ENCODE measurements at places on chromosomes 5 and 9.

DNA sequence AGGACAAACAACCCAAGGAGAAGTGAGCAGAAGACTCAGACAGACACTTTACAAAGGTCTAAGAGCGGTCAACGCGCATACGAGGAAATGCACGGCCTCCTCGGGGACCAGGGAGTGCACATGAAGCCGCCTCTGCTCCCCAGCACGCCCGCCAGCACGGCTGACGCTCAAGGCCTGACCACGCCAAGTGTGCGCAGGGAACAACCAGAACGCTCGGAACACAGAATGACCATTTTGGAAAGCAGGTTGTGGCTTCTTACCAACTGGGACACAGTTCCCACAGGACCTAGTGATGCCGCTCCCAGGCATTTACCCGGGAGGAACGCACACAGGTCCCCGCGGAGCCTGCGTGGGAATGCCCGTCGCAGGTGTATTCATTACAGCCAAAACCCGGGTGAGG is 191.5 kb upstream of the PPP1R26 start:
- no peak for DNase-seq

- DNase-seq, result no peak
Observed at GRCh38 chr5:19903611-19904010, 84.4 kb downstream of the CDH18 start.

DNA sequence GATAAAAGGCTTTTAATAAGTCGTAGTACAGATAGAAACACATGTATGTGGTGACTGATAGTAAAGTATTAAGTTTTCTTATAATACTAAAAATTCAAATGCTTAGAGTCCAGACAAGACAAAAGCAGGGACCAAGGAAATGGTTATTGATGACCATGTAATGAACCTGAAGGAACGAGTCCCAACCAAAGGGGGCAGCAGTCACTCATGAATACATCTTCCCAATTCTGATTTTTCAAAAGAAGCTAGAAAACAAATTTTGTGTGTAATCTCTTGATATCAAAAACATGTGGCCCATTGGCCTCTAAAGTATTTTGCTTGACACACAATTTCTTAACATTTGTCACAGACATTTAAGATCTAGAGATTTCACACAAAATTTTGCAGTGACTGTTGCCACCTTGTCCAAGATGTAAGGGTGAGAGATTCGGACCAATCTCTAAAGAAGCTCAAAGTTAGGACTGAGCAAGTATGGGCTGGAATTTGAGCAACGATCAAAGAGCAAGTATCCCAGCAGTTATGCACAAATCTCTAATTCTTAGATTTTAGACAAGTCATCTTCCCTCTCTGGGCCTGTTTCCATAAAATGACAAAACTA is 66.8 kb downstream of the ARL15 start:
- DNase-seq, result peak; percentile 38

GRCh38 chr9:133203506-133204075 is 5.5 kb downstream of the OBP2B start:
- no peak for DNase-seq

DNA sequence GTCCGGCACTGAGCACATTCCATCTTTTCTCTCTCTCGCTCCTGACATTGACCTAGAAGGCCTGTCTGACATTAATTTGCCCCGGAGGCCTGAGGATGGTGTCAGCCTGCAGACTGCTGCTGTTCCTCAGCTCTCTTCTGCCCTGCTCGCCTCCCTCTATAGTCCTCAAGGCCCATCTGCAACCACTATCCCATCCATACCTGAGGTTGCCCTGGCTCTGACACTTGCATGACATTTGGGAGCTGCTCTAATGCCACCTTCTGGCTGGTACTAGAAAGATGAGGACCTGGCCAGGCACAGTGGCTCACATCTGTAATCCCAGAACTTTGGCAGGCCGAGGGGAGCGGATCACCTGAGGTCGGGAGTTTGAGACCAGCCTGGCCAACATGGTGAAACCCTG is 38.6 kb upstream of the GGTA1 start:
- DNase-seq, result no peak

- DNase-seq, result no peak
Observed at GRCh38 chr9:23733495-23734078, 92.5 kb downstream of the ELAVL2 start.

- no peak for DNase-seq
Observed at GRCh38 chr9:16816011-16816410, 54.5 kb downstream of the BNC2 start.

GRCh38 chr9:127183814-127184582 is 61.6 kb upstream of the ANGPTL2 start:
- DNase-seq, result no peak

DNA sequence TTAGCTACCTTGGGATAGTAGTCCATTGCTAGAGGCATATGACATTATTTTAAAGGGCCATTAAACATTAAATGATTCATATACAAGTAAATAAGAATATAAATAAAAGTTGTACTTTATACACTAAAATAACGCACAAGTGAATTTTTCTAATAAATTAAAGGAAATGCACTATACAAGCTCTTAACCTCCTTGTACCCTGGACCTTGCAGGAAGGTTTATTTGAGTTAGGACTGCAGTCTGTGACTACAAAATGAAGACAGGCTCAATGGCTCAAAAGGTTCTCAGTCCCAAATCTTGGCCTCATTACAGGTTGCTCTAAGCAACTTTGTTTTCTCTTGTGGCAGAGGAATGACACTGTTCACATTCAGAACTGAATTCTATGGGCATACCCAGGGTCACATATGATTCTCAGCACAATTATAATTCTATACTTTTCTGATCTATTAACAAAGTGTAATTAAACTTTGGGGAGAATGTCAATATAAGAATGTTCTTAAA is 34.4 kb downstream of the FEM1C start:
- DNase-seq, result no peak

DNA sequence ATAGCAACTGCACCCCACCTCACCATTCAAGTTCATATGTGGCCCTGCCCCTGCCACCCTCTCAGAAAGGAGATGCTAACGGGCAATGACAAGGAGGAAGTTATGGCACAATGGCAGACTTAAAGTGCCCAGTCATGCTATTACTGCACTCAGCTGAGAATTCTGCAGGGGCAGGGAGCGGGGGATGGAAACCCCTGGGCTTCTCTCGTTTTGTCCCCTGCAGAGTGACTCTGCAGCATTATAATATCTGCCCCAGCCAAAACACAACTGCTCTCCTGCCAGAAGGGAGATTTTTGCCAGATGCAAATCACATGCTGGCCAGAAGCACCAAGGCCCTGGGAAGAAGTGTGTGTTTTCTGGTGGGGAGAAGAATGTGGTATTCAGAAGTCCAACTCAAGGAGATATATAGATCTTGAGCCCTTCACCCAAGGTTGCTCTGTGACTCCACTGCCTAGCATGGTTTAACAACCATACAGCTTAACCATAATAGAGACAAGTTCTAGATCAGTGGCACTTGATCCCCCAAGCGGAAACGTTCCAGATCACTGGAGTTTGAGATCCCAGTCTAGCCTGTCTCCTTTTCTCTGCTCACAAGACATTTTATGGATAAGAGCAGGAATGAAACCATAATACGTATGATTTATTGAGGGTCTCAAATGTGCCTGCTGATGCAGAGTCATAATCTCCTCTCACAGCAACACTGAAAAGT is 207.0 kb upstream of the MAP3K1 start:
- no peak for DNase-seq

GRCh38 chr9:71459082-71459481 is 309.2 kb downstream of the CEMIP2 start:
- no peak for DNase-seq

GRCh38 chr5:117713585-117714198 is 1139.1 kb upstream of the SEMA6A start:
- no peak for DNase-seq

DNA sequence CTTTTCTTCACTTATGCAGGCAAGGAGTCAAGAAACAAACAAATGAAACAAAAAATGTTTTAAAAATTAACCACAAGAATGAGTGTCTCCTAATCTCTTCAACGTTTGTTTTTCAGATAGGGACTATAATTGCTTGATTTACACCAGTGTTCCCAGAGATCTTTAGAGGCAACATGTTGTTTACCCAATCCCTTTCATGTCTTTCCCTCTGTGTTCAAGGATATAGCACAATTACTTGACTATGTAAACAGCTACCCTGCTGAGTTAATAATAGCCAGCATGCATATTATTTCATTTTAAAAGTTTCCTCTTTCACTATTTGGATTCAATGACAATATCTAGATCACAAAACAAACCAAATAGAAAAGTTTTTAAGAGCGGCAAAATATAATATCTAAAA is 25.1 kb upstream of the SHISAL2B start:
- DNase-seq, result no peak

- no peak for DNase-seq
Observed at GRCh38 chr5:9441610-9442009, 104.3 kb downstream of the SEMA5A start.

DNA sequence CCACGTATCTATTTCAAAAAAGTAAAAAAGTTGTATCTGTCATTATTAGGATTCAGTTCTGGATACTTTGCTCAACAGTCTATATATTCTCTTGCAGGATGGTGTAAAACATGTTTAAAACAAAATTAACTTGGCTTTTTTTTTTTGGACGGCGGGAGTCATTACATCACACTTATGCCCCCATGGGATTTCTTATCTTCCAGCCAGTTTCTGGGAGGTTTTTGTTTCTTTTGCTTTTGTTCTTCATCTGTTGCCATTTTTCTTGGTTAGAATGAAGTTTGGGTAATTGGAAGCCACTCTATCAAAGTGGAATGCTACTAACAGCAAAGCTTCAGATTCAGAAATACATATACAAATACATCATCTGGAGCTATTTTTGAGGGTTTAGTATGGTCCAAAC is 1.8 kb upstream of the STARD4 start:
- DNase-seq, result no peak

- no peak for DNase-seq
Observed at GRCh38 chr5:180495292-180495691, 1.1 kb downstream of the CNOT6 start.

DNA sequence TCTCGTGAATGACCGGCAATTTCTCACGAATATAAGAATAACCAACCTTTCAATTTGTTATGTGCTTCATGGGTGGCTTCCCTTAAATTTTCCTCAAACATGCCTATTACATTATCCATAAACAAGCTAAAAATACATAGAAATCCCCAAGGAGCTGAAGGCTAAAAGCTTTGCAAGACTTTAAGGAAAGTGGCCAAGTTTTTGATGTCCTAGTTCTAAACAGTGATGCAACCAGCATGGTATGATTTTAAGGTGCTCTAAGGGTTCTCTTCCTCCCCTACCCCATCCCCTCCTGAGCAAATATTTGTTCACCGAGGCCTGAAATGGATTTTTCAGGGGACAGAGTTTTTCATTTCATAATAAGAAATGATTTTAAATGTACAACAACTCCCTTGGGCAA is 79.8 kb downstream of the RGS7BP start:
- no peak for DNase-seq

DNA sequence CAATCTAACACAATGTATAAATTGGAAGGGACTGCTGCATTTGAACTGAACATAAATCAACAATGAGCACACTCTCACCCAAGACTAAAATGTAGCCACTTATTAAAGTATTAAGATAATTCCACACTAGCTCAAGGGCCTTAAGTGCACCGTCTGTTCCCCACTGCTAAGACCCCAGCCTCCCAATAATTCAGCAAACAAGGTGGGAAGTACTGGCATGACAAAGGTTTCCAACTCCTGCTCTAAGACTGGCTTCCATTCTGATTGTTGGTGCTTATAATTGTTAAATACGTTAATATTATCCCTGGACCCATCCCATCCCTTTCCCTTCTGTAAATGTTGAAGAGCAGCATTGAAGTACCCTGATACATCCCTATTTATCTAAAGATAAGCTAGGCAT is 636.7 kb downstream of the NR2F1-AS1 start:
- no peak for DNase-seq

DNA sequence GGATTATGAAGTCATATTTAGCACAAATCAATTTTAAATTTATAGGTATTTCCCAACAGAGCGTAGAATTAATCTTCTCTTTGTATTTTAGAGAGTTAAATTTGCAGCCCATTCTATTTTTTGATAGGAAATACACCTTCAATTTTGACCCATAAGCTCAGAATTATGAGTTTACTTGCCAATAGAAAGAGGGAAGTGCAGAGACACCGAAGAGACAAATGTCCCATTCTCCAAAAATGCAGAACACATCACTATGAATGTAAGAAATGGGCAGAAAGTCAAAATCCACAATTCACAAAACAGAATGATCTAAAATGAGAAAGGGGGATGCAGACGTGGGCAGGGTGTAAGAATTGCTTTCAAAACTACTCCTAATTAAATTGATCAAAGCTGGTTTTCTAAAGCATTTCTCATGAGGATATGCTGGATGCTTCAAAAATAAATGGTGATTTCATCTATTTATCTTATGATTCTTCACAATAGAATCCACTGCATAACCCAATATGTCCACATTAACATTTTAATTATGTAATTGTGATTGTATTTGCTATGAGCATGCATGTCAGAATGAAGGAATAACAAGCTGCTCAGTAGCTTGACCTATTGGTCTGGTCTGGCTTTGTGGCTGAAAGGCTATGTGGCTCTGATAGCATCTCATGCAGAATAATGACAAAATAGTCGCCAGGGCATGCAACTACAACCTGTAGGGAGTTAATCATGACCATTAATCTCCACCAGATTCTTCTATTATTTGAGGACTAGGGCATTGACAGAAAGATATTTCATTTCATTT is 550.1 kb upstream of the CDH18 start:
- DNase-seq, result no peak

DNA sequence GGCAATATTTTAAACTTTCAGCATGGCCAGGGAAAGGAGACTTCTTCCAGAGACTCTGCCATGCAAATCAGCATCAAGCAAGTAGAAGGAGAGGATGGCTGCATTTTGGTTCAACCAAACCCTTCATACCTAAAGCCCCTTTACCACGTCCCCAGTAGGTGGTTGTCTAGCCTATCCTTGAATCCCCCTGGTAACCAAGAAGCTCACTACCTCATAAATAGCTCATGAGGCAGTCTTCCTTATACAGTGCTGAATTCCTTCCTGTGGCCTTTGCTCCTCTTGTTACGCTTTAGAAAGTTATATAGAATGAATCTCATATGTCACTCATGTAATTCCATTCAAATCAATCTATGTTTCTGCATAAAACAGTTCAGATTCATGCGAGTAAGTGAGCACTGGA is 289.5 kb upstream of the SLC30A5 start:
- no peak for DNase-seq

All from activated naive CD8-positive, alpha-beta T cell treated with anti-CD3 and anti-CD28 coated beads, Interleukin-2, amount 50 U/mL, for 24 hours (primary cell).